Adrenal gland (tissue), 19 donors: ENCODE measurements at places on chromosomes 7 and 10. TPM values are rescaled to one million over a fixed set of nuclear protein-coding genes. Genes with fewer than 3 reads are reported as not detected.

EXOSC1 gene
- 32.4 TPM for total RNA-seq

HECW1 gene
- total RNA-seq: under 0.01 TPM

CYP2C19 gene
- total RNA-seq: not detected

DNA sequence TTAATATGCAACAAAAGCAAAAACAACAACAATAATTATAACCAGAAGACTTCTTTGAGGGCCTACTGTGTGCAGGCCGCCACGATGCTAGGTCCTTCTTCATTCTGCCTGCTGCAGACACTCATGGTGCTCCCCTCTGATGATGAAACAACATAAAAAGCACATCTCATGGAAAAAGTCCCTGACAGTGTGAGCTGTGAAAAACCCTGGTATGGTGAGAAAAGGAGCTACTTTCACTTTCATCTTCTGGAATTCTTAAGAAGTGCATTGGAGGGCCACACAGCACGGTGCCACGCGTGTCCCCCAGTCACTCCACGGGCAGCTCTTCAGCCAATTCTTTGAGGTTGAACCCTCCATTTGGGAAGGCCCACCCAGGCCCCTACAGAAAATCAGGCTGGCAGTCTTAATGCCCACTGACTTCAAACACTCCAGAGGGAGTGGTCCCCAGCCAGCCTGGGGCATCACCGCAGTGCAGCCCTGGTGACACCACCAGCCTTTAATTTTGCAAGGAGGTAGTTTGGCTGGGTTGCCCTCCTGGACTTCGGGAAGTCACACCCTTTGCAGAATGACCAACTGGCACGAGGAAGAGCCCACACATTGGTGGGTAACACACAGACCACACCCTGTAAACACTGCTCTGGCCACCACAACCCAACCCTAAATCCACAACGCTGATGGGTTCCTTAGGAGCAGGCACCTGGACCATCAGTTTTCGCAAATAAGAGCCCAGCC is 7.7 kb downstream of the KCNMA1 start:
- H3K36me3 ChIP-seq: no peaks in the 10 kb centered on the region
- H3K4me3 ChIP-seq: no peak overlapping the region
- no peaks in the 10 kb centered on the region for H3K27me3 ChIP-seq

GPR26 gene
- total RNA-seq: not detected

GRCh38 chr10:13955409-13956068 is 368.8 kb downstream of the PRPF18 start:
- no peaks in the 10 kb centered on the region for H3K36me3 ChIP-seq
- H3K4me3 ChIP-seq: no peak overlapping the region
- no peaks in the 10 kb centered on the region for H3K4me1 ChIP-seq
- DNase-seq: no peak
- H3K27me3 ChIP-seq: no peaks in the 10 kb centered on the region

MNX1 gene
- total RNA-seq: not detected

LIPN gene
- not detected for total RNA-seq

SCD gene
- total RNA-seq: 203 TPM

GRCh38 chr10:102511583-102512274 is 8.0 kb downstream of the SUFU start:
- H3K4me3 ChIP-seq: no peak overlapping the region
- no peaks in the 10 kb centered on the region for H3K4me1 ChIP-seq
- H3K27ac ChIP-seq: no peak overlapping the region
- no peak for DNase-seq
- no peaks in the 10 kb centered on the region for H3K36me3 ChIP-seq

NXPH1 gene
- total RNA-seq: 40.9 TPM

DNA sequence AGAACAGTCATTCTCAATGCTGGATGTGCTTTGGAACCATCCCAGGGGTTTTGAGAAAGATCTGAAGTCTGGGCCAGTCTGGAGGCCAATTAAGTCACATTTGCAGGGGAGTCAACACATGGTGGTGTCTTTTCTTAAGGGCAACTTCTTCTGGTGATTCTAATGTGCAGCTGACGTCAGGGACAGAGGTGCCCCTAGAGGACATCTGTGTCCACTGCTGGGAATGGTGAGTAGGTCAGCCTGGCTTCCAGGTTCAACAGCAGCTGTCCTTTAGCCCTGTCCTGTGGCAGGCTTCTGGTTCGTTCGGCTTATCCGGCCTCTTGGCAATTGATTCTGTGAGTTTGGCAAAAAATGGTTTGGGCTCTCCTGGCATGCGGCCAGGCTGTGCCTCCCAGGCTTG is 269.7 kb upstream of the HABP2 start:
- no peaks in the 10 kb centered on the region for H3K36me3 ChIP-seq
- no peak for DNase-seq
- no peak overlapping the region for H3K27ac ChIP-seq
- H3K4me3 ChIP-seq: no peak overlapping the region

GRCh38 chr7:95508780-95509179 is 23.0 kb downstream of the ASB4 start:
- no peak overlapping the region for H3K4me3 ChIP-seq
- DNase-seq: no peak
- no peaks in the 10 kb centered on the region for H3K4me1 ChIP-seq
- no peak overlapping the region for H3K27ac ChIP-seq
- no peaks in the 10 kb centered on the region for H3K27me3 ChIP-seq
- no peaks in the 10 kb centered on the region for H3K36me3 ChIP-seq

- H3K27ac ChIP-seq: peak overlapping the region; percentile 95
- DNase-seq: no peak
- H3K4me1 ChIP-seq: peaks cover 16% of the 10 kb centered on the region
- H3K27me3 ChIP-seq: no peaks in the 10 kb centered on the region
- no peaks in the 10 kb centered on the region for H3K36me3 ChIP-seq
- peak overlapping the region; percentile 52 for H3K4me3 ChIP-seq
Observed at GRCh38 chr10:18658271-18659124, 733 bp upstream of the ARL5B start.

SH2B2 gene
- total RNA-seq: 6.0 TPM

- no peak for DNase-seq
- no peaks in the 10 kb centered on the region for H3K4me1 ChIP-seq
- H3K27ac ChIP-seq: no peak overlapping the region
- H3K36me3 ChIP-seq: no peaks in the 10 kb centered on the region
- peaks cover 15% of the 10 kb centered on the region for H3K27me3 ChIP-seq
Observed at GRCh38 chr7:35454575-35455385, 200.9 kb upstream of the TBX20 start.

SLC26A4 gene
- total RNA-seq: 0.14 TPM

CD36 gene
- 40.6 TPM for total RNA-seq

UNC5B gene
- total RNA-seq: 18.4 TPM

CALML3 gene
- not detected for total RNA-seq

- H3K4me1 ChIP-seq: no peaks in the 10 kb centered on the region
- no peak overlapping the region for H3K27ac ChIP-seq
- H3K36me3 ChIP-seq: no peaks in the 10 kb centered on the region
- no peak for DNase-seq
Observed at GRCh38 chr10:64076322-64076940, 555.2 kb downstream of the REEP3 start.

DNA sequence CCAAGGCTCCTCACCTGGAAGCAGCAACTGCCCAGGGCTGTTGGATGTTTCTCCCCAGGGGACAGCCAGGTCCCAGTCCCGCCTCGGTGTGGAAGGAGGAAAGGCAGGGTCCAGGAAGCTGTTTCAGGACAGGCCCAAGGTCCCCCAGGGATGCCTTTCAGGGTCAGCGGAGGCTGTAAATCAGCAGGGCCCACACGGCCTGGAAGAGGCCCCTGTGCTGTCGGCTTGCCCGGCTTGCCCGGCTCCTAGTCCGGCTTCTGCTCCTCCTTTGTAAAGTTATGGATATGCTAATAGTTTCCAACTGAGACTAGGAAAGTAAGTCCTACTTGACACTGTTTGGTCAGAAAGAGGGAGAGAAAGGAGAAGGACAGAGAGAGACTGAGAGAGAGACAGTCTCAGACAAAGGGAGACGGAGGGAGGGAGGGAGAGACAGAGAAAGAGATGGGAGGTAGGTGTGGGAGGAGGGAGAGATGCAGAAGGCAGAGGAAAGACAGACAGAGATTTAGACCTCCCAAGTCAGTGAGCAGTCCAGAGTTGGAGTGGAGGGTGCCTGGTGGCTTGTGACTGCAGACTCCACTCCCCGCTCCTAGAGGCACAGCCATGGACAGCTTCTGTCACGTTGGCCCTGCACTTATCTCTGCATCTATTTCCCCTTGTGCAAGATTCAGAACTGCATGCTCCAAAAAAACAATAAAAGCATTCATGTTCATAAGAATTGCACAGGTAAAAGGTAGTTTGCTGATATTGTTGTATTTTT is 10.5 kb downstream of the IKZF1 start:
- no peaks in the 10 kb centered on the region for H3K27me3 ChIP-seq
- no peak overlapping the region for H3K4me3 ChIP-seq
- no peaks in the 10 kb centered on the region for H3K36me3 ChIP-seq
- no peak overlapping the region for H3K27ac ChIP-seq
- H3K4me1 ChIP-seq: no peaks in the 10 kb centered on the region

DNA sequence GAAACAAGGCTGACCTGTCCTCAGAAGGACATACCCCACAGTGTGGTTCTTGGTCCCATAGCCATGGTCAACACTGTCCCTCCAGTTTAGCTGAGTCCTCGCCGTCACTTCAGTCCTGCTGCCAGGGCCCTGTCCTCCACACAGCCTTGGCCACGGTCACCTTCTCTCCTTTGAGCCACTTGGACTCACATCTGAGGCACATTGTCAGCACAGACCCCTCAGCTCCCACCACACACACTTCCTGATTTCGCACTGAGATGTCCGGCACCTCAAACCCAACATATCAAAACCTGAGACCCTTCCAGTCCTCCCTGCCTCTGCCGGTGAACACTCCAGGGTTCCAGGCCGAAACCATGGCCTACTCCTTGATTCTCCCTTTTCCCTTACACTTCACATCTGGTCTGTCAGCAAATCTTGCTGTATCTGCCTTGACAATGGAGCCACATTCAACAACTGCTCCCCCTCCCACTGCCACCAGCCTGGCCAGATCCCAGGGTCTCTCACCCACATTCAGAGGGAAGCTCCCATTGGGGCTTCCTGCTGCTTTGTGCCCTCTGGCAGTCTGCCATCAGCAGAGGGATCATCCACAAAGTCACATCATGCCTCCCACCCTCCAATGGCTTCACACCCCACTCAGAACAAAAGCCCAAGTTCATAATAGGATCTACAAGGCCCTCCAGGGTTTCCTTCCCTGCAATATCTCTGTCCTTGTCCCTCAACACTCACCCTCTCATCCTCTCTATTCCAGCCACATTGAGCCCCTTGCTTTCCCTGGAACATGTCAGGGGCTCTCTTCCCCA is 219.6 kb upstream of the SHH start:
- H3K4me3 ChIP-seq: no peak overlapping the region
- no peaks in the 10 kb centered on the region for H3K27me3 ChIP-seq
- H3K27ac ChIP-seq: no peak overlapping the region
- no peaks in the 10 kb centered on the region for H3K4me1 ChIP-seq
- DNase-seq: no peak

DNA sequence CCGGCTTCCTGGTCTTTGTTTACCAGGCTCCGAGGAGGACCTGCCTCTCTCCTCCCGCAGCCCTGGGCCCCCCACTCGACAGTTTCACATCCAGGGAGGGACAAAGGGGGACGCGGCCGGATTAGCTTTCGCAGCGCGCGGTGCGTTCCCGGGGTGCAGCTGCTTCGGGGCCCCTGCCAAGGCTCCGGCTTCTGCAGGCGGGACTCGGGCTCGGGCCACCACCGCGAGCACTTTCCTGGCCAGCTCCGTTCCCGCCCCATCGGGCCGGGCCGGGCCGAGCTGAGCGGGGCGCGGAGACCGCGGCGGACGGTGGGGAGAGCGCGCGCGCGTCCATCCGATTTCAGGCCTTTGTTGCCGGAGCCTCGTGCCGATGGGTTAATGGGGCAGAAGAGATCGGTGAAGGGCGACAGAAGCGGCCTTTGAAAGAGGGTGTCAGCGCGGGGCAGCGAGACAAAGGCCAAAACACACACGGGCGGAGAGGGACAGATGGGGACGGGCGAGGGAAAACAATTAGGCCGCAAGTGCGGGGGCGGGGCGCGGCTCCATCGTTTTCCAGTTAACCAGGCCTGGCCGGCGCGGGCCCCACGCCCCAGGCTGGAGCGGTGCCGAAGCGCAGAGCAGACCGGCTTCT is 8.5 kb upstream of the UNCX start:
- H3K27ac ChIP-seq: no peak overlapping the region
- H3K36me3 ChIP-seq: no peaks in the 10 kb centered on the region
- H3K27me3 ChIP-seq: peaks cover 88% of the 10 kb centered on the region
- DNase-seq: no peak
- H3K4me1 ChIP-seq: no peaks in the 10 kb centered on the region
- H3K4me3 ChIP-seq: no peak overlapping the region

CHAT gene
- total RNA-seq: not detected

OR2A7 gene
- total RNA-seq: not detected

NKX6-2 gene
- not detected for total RNA-seq

DNA sequence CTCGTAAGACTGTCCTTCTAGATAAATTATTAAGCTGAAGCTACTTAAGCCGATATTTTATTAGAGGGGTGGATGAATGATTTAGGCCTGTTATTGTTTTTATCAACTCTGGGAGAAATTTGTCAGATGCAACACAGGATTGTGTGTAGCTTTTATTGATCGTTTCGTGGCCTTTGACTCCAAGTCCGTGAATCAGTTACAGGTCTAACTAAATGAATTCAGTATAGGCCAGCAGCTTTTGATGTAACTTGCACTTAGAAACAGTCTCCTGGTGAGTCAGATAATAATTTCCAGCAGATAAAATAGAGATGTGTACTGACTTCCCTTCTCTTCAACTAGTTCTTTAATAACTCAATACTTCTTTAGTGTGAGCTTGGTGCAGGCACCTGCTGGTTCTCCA is 341.7 kb upstream of the SMIM30 start:
- H3K36me3 ChIP-seq: no peaks in the 10 kb centered on the region
- no peak overlapping the region for H3K4me3 ChIP-seq
- H3K4me1 ChIP-seq: no peaks in the 10 kb centered on the region

HTRA1 gene
- 56.9 TPM for total RNA-seq

GRCh38 chr7:18902892-18903291 is 214.5 kb downstream of the TWIST1 start:
- H3K27me3 ChIP-seq: no peaks in the 10 kb centered on the region
- no peak for DNase-seq
- H3K36me3 ChIP-seq: no peaks in the 10 kb centered on the region
- no peak overlapping the region for H3K4me3 ChIP-seq
- no peak overlapping the region for H3K27ac ChIP-seq

GRCh38 chr10:86711513-86712316 is 43.4 kb downstream of the LDB3 start:
- DNase-seq: peak; percentile 48
- no peak overlapping the region for H3K4me3 ChIP-seq
- H3K27me3 ChIP-seq: no peaks in the 10 kb centered on the region
- H3K27ac ChIP-seq: no peak overlapping the region
- no peaks in the 10 kb centered on the region for H3K36me3 ChIP-seq
